Thoracic aorta (tissue), 2 donors: ENCODE measurements at places on chromosomes 5 and 9.

DNA sequence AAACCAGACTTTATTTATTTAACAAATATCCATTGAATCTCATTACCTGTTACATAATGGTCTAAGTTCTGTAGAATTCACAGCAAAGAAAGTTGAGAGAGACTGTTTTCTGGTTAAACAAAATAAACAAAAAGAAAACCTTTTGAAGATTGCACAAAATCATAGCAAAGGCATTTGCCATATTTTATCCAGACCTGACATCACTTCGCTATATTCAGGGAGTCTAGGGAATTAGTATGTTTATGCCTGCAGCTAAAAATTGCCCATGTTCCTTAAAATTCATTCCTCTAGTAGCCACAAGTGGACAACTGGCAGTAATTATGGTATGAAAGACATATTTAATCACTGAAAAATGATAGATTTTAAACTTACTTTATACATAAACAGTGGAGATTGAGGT is 577.0 kb upstream of the DAB2 start:
- no peak for DNase-seq

- DNase-seq, result no peak
These were observed 26.0 kb upstream of the SLC2A8 start for GRCh38 chr9:127370672-127371648.

GRCh38 chr5:136985785-136986475 is 513.2 kb downstream of the SPOCK1 start:
- no peak for DNase-seq

DNA sequence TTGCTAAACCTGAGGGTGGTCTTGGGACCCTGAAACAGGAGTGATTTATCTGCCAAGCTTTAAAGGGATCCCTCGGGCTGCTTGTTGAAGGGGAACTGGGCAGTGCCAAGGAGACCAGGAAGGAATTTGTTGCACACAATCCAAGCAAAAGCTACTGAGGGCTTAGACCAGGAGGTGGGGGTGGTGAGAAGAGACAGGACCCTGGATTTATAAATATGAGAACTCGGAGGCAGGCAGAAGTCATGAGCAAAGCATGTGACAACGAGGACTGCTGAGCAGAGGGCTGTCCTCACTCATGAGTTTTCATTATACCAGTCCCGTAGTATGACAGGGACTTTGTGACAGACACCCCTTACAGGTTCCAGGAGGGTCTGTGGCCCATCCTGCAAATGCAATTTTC is 237.3 kb downstream of the DRD1 start:
- no peak for DNase-seq

DNA sequence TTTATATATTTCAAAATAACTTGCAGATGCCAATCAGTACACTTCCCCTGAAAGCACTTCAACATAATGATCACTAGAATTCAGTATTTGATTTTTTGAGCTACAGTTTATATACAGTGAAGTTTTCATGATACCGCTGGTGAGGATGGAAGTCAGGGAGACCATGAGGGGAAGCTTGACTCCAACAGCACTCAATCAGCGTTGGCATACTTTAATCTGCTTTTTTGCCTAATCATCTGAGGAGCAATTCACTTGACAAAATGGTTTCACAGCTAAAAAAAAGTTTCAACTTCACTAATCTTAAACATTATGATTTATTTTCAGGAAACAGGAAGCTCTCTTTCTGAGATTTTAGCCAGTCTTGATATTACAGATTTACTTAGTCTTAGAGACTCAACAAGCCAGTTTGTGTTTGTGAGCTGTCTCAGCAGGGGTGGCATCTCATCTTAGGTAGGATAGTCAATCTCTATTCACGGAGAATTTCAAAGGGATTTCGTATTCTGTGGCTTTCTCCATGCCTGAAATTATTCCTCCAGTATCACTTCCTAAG is 111.4 kb upstream of the ARRDC3 start:
- DNase-seq, result no peak
